ENCODE measurements at places on chromosomes 1 and 21. TPM values are rescaled to one million over a fixed set of nuclear protein-coding genes. Genes with fewer than 3 reads are reported as not detected.
A peak's percentile ranks its signal among the peaks of the same experiment; 100 is the strongest.

- no peak overlapping the region for H3K4me3 ChIP-seq
- H3K4me1 ChIP-seq: 0 out of 2 replicates have a peak, but pooled peaks cover 5% of the 10 kb centered on the region
Observed at GRCh38 chr1:15100121-15100879, 53.2 kb upstream of the TMEM51 start.

Gene TSEN15
- 71.4 TPM for total RNA-seq

Gene HPCAL4
- 0.14 TPM for total RNA-seq

Gene OR2T29
- total RNA-seq: not detected

Gene OR2L8
- total RNA-seq: not detected

GRCh38 chr1:103160281-103160680 lies 52.0 kb upstream of the COL11A1 start:
- H3K4me3 ChIP-seq: no peak overlapping the region
- no peaks in the 10 kb centered on the region for H3K4me1 ChIP-seq
- no peaks in the 10 kb centered on the region for H3K36me3 ChIP-seq
- no peak overlapping the region for H3K27ac ChIP-seq
- H3K27me3 ChIP-seq: no peaks in the 10 kb centered on the region
- DNase-seq: no peak

Gene TRIM45
- 4.0 TPM for total RNA-seq

DNA sequence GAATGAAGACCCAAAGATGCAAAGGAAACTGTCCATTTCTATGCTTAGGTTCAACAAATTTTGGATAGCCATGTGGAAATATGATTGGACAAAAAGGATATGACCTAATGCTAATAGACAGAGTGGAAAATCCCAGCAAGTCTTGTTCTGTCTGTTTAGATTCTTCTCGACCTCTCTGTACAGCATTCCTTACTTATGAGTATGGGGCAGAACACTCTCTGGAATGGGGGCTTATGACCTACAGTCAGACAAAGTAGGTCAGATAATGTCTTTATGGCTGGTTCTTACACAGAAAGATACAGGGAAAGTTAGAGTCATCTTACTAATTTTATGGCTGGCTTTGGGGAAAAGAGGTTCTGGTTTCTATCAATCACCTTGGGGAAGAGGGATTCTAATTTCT lies 2.8 kb downstream of the GCSAML start:
- H3K4me1 ChIP-seq: no peaks in the 10 kb centered on the region
- no peaks in the 10 kb centered on the region for H3K36me3 ChIP-seq
- peak overlapping the region; percentile 28 for H3K27ac ChIP-seq
- no peak overlapping the region for H3K4me3 ChIP-seq
- H3K27me3 ChIP-seq: no peaks in the 10 kb centered on the region
